Ascending aorta (tissue), 2 donors: ENCODE measurements at places on chromosomes 6 and 20.

GRCh38 chr6:3489027-3489757, 32.3 kb upstream of the SLC22A23 start:
- no peak for DNase-seq

DNA sequence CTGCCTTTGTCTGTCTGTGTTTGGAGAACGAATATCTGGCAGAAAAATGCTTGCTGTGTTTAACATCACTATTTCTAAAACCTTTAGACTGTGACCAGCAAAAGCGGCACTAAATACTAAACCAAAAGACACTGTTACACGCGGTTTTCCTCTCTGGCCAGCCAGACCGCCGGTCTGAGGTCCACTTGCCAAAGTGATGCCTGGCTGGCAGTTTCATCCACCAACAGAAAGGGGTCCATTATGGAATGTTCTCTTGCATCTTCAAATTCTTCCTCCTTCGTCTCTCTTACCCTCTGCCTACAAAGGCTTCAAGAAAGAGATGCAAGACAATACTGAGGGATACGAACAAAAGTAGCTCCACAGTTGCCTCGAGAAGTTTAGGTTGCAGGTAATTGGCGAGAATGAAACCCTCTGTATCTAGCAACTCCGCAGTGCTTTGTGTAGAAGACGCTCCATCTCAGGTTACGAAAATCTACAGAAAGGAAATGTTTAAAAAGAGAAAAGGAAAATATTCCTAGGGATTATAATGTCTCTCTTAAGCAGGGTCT, 176.6 kb downstream of the TRIM27 start:
- no peak for DNase-seq

DNA sequence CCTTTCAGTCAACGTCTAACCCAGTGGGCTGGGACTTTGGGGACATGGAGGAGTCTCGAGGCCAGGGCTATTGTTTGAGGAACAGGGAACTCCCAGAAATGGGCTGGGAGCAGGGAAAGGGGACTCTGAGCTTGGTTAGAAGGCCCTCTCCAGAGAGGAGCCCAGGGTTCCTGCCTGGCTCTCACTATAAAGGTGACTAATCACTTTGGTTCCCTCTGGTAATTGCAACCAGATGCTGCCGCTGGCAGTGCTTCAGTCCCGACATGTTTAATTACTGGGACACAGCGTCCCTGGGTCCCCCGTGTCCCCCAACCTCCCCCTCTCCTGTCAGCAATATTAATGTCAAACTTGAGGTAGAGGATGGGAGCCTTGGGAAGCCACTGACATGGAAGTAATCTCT, 5.0 kb upstream of the GDF5 start:
- DNase-seq: no peak

DNA sequence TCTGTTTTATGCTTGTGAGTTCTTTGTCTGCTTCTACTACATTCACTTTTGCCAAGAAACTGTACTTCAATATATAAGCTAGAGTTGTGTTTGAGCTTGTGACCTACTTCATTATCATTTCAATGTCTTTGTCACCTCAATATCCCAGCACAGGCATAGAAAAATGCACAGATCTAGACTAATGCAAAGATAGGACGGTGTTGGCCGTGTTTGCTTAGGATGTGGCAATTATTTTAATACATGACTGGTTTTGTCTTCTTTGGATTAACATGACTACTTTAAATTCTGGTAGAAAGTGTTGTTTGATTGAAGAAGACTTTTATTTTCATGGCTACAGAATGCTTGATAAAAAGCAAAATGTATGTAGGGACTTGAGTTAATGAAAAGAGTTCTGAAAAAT, 1075.0 kb upstream of the GJE1 start:
- no peak for DNase-seq

GRCh38 chr6:115573861-115574260, 486.8 kb downstream of the FRK start:
- DNase-seq: no peak

DNA sequence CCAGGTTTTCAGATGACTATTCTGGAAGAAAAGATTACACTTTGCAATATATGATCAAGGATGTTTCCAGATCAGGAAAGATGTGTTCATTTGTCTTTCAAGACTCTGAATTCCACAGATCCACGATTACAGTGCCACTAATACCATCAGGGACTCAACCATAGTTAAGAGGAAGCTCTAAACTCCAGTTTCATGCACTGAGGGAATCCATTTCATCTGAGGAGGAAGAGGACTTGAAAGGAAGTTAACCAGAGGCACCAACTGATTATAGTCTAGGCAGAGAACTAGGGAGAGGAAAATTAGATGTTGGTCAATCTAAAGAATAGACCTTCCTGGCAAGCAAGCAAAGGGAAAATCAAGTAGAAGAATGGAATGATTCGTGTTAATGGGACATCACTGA, 218.3 kb upstream of the PRDM1 start:
- no peak for DNase-seq

DNA sequence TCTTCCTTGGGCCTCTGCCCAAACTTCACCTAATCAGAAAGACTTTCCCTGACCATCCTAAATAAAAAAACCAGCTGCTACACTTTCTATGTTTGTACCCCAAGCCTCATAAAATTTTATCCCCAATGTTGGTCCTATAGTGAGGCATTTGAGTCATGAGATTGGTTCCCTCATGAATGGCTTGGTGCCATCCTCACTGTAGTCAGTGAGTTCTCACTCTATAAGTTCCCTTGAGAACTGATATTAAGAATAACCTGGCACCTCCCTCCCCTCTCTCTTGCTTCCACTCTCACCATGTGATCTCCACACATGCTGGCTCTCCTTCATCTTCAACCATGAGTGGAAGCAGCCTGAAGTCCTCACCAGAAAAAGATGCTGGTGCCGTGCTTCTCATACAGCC, 316.9 kb upstream of the PRDM1 start:
- no peak for DNase-seq
